Progenitor cell of endocrine pancreas (in vitro differentiated cells): ENCODE measurements at places on chromosomes 12 and 14.

DNA sequence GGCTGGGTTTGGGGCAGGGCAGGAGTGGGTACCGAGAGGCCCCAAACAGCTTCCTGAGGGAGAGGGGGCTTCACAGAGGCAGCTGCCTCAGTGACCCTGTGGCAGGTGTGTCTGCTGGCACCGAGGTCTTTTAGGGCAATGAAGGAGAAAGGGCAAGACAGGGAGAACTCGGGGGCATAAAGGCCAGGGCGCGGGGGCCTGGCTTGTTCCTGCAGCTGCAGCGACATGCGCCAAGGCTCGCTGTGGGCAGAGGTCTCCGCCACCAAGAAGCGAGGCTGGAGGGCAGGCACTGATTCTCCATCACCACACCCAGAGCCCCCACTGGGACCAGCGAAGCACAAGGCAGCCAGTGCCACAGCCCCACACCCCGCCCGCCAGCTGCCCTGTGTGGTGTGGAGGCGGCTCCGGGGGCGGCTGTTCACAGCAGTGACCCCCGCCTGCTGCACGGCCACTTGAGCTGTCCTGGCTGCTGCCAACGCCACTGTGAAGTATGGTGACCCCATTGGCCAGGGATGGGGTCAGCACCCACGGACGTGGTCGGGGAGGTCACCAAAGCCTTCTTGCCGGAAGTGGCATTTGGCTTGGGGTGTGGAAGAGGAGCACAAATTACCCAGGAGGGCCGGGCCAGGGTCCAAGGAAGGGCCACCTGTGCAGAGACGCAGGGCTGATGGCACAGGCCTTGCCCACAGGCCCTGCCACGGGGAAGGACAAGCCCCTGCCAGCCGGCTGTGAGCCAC, 16.4 kb downstream of the BAG5 start:
- no peak for DNase-seq

DNA sequence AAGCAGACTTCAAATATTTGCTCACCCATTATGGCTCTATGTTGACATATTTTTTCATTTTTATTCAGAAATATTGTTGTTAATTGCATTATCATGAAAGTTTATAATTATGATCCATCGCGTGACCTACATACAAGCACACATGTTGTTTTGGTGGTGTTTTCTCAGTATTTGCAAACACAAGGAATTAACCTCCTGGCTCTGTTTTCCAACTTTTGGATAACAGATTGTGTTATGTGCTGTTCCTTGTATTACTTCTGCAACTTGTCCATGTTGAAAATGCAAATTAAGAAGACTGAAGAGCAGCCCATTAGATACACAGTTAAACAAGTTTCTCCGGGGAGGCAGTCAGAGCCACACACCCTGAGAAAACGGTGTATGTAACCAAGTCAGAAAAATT, 201.2 kb downstream of the SEC23A start:
- no peak for DNase-seq

DNA sequence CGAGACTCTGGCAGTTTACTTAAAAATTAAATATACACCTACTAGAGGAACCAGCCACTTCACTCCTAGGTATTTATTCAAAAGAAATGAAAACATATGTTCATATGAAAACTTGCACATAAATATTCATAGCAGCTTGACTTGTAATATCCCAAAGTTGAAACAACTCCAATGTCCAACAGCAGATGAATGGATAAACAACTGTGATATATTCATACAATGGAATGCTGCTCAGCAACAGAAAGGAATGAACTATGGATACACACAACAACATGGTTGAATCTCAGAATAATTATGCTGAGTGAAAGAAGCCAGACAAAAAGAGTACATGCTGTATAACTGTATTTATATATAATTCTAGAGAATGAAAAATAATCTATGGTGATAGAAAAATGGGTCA, 53.4 kb upstream of the DACT1 start:
- DNase-seq = no peak

DNA sequence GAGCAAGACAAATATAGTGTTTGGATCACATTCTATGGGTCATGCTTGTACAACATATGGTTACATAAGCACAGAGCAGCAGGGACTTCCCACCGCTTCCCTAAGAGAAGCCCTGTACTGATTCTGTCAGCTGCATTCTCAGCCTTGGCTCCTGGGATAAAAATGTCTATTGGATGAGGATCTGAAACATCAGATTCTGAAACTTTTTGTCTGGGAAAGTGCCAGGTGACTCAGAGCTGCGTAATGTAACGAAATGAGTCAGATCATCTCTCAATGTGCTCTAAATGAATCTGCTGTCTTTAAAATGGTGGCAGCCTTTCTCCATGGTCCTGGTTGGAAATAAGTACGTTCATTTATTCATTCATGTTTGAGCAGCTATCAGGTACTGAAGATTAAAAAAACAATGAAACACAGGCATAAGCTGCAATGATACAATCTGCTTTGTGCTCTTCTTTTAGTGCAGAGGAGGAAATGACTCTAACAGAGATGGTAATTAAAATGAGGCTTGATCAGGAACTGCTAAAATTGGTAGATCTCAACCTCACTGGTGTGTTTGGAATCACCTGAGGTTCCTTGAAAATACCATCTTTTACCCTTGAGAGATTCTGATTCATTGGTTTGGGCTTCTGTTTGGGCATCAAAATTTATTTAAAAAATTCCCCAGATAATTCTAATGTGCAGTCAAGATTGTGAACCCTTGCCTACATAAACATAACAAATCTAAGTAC, 99.1 kb upstream of the NAP1L1 start:
- no peak for DNase-seq

DNA sequence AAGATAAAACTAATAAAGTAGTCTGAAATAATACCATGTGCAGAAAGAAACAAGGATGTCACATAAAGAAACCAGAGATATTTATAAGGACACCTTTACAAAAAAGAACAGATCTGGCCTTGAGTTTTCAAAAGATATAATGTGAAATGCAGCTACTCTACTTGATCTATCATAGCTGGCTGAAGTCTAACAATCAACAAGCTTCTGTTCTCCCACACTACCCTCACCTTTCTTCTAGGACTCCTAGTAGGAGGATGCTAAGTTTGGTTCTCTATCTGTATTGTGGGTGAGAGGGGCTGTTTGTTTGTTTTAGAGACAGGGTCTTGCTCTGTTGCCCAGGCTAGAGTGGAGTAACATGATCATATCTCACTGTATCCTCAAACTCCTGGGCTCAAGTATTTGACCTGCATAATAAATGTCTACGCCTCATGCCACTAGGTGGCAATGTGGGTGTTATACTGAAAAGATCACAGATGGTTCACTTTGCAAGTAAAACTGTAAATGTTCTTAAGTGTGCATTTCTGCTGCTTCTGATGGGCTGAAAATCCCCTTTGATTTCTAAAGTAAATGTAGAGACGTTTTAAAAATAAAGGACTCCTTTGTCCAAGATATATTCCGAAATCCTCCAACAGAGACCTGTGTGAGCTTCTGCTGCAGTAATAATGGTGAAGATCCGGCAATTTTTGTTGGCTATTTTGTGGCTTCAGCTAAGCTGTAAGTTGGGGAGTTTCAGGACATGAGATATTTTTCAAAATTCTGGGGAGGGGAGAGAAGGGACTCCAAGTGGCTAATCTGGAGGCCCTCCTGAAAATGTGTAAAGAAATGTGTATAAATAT, 269.3 kb downstream of the DAD1 start:
- peak; percentile 33 for DNase-seq

GRCh38 chr12:77001276-77001675, 64.1 kb downstream of the E2F7 start:
- no peak for DNase-seq

DNA sequence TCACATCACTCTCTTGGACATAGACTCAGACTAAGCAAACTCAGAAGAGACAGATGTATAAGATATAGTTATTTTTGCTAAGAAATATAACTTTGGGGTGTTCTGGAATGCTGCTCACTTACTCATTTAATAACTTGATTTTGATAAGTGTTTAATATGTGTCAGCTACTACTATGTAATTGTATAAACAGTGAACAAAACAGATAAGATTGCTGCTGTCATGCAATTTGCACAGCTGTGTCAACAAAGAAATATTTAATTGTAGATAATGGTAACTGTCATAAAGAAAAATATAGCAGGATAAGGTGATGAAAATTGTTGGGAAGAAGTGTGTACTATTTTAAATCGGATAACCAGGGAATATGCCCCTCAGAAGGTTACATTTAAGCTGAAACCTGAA, 84.1 kb upstream of the ZDHHC17 start:
- no peak for DNase-seq

GRCh38 chr14:74641601-74642391, 29.8 kb upstream of the LTBP2 start:
- no peak for DNase-seq

DNA sequence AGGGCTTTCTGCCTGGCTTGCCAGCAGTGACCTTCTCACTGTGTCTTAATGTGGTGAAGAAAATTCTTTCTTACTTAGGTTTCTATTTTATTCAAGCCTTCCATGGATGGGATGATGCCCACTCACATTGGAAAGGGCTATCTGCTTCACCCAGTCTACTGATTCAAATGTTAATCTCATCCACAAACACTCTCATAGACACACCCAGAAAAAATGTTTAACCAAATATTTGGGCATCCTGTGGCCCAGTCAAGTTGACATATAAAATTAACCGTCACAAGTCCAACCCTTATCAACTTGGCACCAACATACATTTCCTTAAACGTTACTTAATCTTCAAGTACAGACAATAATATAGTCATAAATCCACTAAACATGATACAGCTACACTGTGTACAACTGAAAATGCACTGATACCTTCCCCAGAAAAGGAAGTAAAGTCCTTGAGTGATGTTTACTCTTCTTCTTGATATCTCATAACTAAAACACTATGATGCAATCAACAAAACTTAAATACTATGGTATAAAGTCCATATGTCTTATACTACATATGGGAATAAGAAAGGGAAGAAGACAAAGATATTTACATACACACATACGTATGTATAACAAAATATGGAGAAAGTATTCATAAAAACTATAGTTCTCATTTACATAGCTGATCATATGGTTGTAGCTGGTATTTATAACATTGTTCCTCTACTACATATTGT, 394.7 kb upstream of the NOVA1 start:
- DNase-seq = no peak

DNA sequence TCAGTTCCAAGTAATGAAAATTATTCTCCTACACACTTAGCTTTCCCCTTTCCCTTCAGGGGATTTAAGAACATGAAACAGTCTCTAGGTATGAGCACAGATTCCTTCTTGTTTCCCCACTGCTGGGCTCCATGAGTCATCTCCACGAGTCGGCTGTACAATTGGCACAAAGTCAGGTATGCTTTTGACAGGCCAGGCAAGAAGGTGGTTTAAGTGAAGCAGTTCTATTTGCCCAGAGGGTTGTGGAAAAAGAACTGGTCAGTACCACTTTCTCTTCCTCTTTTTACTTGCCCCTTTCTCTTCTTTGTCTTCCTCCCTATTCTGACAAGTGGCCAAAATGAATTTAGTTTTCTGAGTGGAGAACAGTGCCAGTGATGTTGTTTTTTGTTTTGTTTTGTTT, 16.3 kb downstream of the DYNC1H1 start:
- DNase-seq = no peak

DNA sequence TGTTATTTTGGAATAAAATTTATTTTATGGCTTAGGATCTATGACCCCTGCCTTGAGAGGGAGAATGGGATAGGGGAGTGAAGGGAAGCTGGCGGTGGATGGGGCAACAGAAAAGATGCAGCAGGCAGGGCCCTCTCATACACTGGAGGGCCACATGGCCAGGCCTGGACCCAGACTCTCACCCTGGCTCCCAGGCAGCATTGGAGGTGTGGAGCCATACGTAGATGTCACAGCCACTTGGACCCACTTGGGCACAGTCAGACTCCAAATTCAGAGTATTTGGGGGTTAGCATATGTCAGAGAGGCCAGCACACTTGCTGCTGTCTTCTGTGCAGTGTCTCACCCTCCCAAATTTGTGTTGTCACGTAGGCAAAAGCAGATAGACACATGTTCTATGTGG, 6.5 kb downstream of the NAB2 start:
- no peak for DNase-seq
